Stimulated activated memory B cell treated with anti-CD40 and anti-IgM and Interleukin-4, amounts not matched to agents 10 μg/mL and 1 μg/mL and 100 μg/mL, for 72 hours (primary cell): ENCODE measurements at places on chromosomes 16 and 17.

GRCh38 chr17:27808628-27809027, 8.3 kb upstream of the NOS2 start:
- no peak for ATAC-seq

DNA sequence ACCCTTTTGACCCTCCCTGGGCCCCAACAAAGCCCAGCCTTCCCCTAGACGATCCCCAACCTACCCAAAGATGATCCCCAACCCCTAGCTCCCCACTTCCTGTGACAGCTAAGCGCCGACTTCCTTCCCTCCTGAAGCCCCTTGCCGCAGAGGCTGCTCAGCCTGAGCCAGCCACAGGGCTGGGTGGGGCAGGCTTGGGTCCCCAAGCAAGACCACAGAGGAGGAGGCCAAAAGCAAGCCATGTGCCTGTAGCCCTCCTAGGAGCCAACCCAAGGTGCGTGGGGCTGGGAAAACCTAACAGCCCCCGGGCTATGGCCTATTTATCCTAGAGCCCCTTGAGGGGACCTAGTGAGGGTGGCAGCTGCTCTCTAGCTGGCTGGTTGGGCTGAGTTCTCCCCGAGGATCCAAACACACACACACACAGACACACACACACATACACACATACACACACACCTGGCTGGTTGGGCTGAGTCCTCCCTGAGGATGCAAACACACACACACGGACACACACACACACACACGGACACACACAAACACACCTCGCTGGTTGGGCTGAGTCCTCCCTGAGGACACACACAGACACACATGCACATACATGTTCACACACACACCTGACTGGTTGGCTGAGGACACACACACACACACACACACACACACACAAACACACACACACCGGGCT, 4.8 kb downstream of the ARRB2 start:
- ATAC-seq = no peak

DNA sequence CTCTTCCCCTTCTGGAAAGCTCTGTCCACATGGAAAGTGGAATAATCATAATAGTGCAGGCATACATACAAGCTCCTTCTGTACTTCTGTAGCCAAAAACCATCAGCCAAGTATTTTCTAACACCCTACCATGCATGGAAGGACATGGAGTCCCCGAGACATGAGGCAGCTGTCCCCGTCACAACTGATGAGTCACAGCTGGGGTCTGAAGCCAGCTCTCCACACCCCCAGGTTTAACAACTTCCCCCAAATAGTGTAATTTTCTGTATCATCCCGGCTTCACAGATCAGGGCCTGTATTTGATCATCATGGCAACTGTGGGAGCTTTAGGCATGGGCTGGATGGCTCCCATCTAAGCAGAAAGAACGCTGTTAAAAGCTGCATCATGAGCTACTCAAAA, 16.6 kb downstream of the C16orf96 start:
- no peak for ATAC-seq

- peak; percentile 77 for ATAC-seq
These were observed 81.7 kb upstream of the MSI2 start for GRCh38 chr17:57174591-57174990.

DNA sequence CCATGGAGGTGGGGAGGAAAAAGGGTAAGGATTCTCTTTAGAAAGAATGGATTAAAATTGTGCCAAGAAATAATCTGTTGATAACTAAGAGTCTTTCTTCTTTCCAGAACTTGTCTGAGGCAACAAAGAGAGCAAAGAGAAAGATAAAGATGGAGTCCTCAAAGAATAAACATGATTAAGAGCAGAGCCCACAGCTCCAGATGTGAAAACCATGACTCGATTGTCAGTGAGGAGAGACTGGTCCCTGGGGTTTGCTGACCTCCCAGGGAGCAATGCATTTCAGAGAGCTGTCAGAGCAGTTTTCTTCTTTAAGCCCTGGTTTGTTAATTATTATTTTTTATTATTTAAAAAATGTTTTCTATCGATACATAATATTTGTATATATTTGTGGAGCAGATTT, 74.6 kb downstream of the TMEM100 start:
- no peak for ATAC-seq

GRCh38 chr17:44935116-44935515, 12.5 kb downstream of the KIF18B start:
- ATAC-seq = peak; percentile 37
